ENCODE measurements at places on chromosomes 5 and 9.

DNA sequence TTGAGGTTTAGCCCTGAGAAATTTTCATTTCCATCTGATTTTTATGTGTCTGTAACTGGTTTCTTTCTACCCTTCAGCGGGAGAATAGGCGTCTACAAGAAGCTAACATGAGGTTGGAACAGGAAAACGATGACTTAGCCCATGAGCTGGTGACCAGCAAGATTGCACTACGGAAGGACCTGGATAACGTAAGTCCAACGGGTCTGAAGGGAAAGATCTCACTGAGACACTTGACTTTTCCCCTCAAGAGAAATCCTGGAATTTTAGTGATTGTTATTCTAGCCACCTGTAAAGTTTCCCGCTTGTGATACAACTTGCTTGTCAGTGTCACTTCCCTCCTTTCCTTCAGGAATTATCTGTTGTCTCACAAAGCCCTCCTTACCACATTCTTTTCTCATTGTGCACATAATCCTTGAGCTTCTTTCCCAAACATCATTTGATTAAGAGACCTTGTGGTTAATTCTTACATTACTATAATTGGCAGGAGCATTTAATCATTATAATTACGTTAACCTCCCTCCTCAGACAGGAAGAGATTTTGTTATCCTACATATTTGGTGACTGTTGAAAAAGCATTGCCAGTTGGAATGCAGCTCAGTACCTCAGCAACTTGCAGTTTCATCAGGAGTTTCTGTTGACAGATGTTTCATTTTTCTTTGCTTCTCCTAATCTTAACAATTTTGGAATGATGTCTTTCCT is 56.9 kb downstream of the GPR21 start:
- peak; percentile 82 for DNase-seq

DNA sequence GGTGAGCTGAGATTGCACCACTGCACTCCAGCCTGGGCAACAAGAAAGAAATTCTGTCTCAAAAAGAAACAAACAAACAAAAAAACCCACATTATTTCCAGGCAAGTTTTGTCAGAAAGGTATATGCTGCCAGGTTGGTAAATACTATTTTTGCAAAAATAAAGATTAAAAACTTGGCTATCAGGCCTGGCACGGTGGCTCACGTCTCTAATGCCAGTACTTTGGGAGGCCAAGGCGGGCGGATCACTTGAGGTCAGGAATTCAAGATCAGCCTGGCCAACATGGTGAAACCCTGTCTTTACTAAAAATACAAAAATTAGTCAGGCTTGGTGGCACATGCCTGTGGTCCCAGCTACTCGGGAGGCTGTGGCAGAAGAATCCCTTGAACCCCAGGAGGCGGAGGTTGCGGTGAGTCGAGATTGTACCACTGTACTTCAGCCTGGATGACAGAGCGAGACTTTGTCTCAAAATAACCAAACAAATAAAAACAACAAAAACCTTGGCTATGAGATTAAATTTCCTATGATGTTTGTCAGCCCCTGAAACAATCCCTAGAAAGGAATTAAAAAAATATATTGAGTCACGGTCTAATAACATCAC is 22.7 kb downstream of the AGXT2 start:
- DNase-seq, result no peak

DNA sequence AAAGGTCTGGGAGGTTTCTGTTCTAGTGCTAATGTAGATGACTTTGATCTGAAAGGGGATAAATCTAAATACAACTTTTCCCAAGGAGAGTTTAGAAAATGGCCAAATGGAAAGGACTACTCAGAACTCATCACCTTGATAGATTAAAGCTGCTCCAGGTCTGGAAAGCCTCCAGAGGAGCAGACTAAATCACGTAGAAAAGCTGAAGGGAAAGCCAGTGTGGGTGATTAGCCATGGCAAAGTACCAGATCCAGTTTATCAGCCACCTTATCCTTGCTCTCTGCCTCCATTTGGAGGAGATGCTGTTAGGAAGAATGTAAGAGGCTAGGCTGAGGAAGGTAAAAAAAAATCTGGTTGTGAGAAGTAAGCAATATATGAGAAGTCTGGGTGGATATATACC is 120.7 kb upstream of the RAI14 start:
- DNase-seq, result peak; percentile 66

GRCh38 chr5:171483551-171484135 is 64.2 kb downstream of the FGF18 start:
- peak; percentile 86 for DNase-seq

- DNase-seq, result no peak
Observed at GRCh38 chr9:117284414-117284813, 130.4 kb downstream of the ASTN2 start.

GRCh38 chr5:101942321-101942882 is 353.7 kb downstream of the SLCO4C1 start:
- peak; percentile 15 for DNase-seq

GRCh38 chr5:174173766-174174165 is 128.3 kb downstream of the NSG2 start:
- DNase-seq, result no peak

- peak; percentile 14 for DNase-seq
Observed at GRCh38 chr5:154647114-154647760, 107.9 kb upstream of the LARP1 start.

DNA sequence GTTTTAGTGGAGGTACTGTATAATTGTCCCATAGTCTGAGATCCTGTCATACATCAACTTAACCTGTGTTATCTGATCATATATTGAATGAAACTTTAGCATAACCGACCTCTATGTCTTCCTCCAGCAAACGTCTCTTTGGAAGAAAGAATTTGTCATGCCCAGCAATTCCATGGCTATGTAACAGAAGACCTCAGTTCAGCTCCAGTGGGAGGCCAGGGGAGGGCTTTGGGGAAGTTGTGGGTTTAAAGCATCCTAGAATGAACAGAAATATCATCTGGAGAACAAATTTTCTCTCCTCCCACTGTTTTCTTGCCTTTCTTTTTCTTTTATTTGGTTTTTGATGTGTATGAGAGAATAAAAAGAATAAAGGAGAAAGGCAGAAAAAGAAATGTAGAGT is 164.5 kb downstream of the GAS1 start:
- DNase-seq, result no peak

DNA sequence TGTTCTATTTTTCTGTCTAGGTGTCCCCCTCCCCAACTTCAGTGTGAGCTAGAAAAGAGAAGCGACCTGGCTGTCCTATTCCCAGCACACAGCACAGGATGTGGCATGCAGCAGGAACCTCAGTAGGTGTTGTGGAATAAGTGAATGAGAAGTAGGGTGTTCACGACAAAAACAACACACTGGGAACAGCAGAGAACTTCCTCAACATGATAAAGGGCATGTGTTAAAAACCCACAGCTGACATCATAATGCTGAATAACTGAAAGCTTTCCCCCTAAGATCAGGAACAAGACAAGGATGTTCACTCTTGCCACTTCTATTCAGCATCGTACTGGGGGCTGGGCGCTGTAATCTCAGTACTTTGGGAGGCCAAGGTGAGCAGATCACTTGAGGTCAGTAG is 155.6 kb upstream of the ZNF618 start:
- no peak for DNase-seq

GRCh38 chr9:122334916-122335315 is 35.9 kb upstream of the PTGS1 start:
- no peak for DNase-seq

DNA sequence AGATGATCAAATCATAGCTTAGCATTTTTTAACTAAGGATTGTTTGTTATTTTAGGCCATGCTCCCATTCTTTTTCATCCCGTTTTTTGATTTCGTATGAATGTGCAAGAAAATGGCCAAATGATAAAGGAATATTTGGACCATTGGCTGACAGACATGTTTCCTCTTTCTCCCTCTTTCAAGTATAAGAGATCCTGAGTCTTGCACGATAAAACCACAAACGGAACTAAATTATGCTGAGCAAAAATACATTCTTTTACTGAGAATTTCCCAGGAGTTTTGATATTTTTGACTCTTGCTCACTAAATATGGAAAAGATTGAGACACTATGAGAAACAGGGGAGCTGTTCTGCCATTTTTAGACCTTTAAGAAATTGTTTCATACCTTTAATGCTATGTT is 90.4 kb upstream of the KLF9 start:
- DNase-seq, result peak; percentile 6

Data from fibroblast of lung (primary cell).